Liver (tissue), 10 donors: ENCODE measurements at places on chromosomes 6 and 20. TPM values are rescaled to one million over a fixed set of nuclear protein-coding genes. Genes with fewer than 3 reads are reported as not detected.
A peak's percentile ranks its signal among the peaks of the same experiment; 100 is the strongest.

SH3BGRL2 gene
- total RNA-seq, result 35.8 TPM

PHACTR3 gene
- total RNA-seq, result 0.42 TPM

DEFB124 gene
- not detected for total RNA-seq

APOM gene
- total RNA-seq, result 89.8 TPM

HSPA1L gene
- 0.67 TPM for total RNA-seq

GHRH gene
- total RNA-seq, result not detected

TFAP2C gene
- not detected for total RNA-seq

DNA sequence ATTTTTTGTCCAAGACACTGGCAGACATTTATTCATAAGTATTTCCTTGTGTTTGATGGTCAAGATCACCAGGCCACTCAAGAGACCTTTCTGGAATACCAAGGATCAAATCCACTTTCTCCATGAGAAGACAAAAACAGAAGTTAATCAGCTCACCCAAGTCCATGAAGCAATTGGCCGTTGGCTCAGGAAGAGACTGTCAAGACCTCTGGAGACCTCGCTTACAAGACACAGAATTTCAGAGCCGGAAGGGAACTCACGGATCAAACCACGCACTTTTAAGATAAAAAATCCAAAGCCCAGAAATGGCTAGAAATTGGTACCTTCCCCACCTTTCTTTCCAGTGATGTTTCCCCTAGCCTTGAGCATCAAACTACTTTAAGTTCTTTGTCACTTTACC is 3.3 kb downstream of the TRERF1 start:
- DNase-seq, result no peak

DNA sequence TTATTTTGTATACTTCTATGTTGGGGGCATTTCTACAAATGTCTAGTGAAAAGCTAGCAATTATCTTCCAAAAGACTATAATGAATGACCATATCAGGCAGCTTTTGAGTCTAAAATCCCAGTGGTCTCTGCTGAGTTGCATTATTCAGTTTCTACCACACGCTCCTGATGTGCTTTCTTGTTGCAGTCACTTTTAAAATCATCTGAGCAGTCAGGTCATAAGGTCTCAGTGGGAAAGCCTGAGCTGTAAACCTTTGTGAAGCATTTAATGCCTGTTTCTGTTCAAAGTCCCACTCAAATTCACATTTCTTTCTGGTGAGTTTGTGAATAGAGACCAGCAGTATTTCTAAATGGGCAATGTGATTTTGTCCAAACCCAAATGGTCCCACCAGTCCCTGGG is 1681.5 kb downstream of the HACE1 start:
- no peak for DNase-seq

GRCh38 chr6:82259389-82259788 is 11.8 kb upstream of the IBTK start:
- DNase-seq, result no peak

GRCh38 chr6:139710556-139710955 is 336.1 kb upstream of the CITED2 start:
- no peak for DNase-seq

- no peak for DNase-seq
Observed at GRCh38 chr6:158905277-158905676, 86.1 kb upstream of the EZR start.

GRCh38 chr20:49446808-49447207 is 35.7 kb downstream of the KCNB1 start:
- peak; percentile 39 for DNase-seq

- no peak for DNase-seq
Observed at GRCh38 chr6:37340639-37340943, 13.2 kb upstream of the RNF8 start.

DNA sequence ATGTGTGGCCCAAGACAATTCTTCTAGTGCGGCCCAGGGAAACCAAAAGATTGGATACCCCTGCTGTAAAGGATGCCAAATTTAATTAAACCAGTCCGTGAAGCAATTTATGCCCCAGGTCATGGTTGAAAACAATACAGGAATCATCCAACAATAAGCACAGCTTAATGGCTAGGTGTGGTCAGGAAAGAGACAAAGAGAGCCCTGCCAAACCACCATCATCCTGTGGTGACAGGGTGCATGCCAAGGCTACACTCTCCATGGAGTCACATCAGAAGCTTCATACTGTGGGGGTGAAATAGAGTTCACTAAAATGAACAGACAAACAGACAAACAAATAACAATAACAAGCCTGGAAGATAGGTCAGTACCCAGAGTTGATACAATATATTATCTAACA is 62.7 kb downstream of the DZANK1 start:
- DNase-seq, result no peak

DNA sequence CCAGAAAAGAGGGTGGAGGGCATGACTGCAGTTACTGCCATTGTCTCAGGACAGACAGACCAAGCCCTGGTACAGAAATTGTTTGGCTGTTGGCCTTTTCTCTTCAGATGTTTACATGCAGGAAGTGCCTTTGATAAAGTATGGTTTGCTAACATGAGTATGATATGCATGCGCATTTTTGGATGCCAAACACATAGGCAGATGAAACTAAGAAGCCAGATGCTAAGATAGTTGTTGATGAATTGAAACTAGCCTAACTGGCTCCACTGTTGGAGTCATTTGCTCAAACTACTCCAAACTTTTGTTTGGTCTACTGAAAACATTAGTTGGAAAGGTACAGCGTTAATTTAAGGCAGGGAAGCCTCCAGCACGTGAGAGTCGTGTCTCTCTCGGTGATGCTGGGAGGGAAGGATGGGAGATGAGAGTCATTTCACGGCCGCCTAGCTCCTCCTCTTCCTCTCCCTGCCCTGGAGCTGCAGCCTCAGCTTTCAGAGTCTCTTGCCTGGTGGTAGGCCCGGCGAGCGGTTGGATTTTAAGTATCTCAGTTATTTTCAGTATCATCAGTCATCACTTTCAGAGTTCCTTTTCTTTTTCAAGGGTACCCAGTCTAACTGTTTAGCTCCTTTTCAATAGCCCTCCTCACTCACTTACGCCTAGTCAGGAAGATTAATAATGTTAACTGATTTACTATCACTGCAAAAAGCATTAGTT is 29.7 kb downstream of the RREB1 start:
- DNase-seq, result no peak

GRCh38 chr20:17766226-17766625 is 66.5 kb downstream of the BANF2 start:
- no peak for DNase-seq

- no peak for DNase-seq
Observed at GRCh38 chr6:54899986-54900385, 53.4 kb downstream of the FAM83B start.

- DNase-seq, result peak; percentile 85
Observed at GRCh38 chr20:3218307-3218988, 9.2 kb downstream of the ITPA start.

DNA sequence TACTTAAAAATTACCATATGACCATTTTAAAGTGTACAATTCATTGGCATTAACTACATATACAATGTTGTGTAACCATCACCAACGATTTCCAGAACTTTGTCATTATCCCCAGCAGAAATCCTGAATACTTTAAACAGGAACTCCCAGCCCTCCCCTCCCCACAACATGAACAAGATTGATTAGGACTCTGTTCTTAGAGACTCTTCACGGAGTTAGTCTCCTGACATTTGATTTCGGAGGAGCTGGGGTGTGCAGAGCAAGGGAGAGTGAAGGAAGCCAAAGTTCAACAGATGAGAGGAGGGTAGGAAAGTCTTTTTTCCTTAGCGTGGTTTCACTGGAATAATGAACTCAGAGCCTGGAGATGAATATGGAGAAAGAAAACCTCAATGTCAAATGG is 17.2 kb upstream of the QKI start:
- DNase-seq, result no peak

GRCh38 chr6:3201388-3201787 is 26.1 kb downstream of the TUBB2B start:
- DNase-seq, result no peak

DNA sequence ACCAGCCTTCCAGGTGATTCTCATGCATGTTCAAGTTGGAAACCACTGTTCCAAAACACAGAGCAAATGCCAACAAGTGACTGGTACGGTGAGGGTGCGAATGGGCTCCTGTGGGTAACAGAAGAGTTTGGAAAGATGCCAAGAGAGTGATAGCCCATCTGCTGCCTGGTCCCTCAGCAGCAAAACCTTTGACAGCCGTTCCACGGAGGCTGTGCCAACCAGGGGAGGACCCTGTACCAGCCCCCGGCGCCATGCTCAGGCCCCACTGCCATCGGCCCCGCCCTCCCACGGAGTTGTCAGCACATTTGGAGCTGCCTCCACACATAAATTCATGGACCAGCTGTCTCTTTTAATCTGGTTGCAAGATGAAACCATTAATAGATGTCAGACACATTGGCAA is 4.4 kb upstream of the PTPRT start:
- no peak for DNase-seq

DNA sequence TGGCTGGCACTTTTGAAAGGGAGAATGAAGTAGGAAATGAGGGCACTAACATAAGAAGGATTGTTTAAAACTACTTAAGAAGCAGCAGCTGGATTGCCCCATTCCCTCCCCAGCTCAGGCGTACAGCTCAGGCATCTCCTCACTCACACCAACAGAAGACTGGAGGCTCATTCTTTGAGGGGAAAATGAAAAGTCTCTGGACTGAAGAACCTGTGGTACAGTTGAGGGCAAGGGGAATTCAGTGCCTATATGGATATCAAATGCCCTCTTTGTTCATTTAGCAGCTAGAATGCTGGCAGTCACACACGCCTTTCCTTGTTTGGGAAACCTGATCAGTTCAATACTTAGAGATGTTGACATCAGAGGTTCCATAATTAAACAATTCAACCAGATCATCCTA is 502.1 kb upstream of the SOX4 start:
- DNase-seq, result no peak

- no peak for DNase-seq
Observed at GRCh38 chr6:51302431-51302830, 483.8 kb downstream of the TFAP2B start.

DNA sequence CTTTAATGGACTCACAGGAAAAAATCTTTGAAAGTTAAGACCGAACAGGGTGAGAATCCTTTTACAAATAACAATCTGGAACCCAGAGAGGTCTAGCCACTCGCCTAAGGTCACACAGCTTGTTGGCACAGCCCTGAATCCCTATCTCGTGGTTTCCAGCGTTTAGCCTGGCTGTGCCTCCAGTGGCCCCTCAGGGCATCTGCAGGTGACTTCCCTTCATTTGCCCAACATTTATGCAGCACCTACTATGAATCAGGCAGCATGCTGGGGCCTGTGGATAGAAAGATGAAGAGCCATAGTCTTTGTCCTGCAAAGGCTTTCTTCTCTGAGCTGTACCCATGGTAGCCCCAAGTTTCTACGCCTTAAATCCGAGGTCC is 2.6 kb upstream of the NR2E1 start:
- DNase-seq, result no peak

- no peak for DNase-seq
Observed at GRCh38 chr6:159976686-159977254, 7.9 kb downstream of the IGF2R start.

GRCh38 chr6:87822011-87822410 is 120.0 kb upstream of the AKIRIN2 start:
- DNase-seq, result no peak

DNA sequence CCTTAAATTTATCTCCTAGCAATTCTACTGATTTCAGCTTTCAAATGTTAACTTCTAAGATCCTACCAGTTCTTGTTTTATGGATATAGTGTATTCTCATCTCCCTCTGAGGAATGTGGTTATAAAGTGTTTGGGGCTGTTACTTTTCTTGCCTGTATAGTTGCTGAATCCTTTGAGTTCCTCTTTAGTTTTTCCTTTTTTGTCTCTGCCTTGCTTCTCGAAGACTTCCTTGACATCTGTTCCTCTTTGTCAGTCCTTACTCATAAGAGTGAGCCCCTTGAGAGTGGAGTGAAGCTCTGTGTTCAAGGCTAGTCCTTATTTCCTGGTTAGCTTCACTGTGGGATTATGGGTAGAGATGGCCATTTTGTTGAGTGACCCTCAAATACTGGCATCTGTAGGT is 84.6 kb downstream of the ELOVL4 start:
- no peak for DNase-seq

DNA sequence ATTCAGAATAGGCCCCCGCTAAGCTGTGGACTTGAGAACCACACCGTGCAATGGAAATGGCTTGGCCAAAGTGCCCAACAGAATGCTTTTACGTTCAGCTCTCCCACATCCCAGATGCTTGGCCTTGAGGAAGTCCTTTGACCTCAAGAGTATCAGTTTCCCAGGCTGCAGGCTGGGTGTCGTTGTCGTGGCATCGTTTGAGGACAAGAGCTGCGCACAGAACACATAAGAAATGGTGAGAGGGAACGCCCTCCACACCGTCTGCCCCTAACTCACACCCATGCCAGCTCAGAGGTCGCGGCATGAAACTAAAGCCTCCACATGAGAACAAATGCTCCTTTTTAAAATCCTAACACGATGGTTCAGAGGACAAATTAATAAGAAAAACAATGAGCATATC is 37.0 kb downstream of the NFATC2 start:
- no peak for DNase-seq

DNA sequence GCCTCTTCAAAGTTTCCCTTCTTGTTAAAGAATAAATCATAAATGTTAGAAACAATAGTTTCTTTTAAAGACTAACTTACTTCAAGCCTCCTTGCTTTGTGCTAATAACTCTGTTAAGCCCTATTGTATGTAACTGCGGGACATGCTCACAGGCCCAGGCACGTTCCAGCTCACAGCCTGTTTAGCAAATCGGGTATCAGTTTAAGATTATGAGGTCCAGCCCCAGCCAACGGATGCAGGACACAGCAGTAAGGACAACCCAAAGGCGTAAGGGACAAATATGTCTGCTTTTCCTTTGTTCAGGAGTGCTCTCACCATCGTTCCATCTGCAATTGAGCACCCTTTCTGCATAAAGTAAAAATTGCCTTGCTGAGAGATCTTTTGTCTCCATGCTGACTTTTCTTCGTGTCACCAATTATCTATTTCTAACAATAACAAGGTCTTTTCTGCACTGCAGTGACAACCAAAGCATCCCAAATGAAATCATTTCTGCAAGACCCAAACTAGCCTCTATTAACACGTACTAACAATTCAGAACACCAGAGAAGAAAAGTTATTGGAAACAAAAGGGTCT is 1.4 kb downstream of the C6orf52 start:
- no peak for DNase-seq
